ENCODE measurements at places on chromosomes 7 and 10.

GRCh38 chr7:69245646-69246045 lies 352.6 kb upstream of the AUTS2 start:
- DNase-seq: no peak

DNA sequence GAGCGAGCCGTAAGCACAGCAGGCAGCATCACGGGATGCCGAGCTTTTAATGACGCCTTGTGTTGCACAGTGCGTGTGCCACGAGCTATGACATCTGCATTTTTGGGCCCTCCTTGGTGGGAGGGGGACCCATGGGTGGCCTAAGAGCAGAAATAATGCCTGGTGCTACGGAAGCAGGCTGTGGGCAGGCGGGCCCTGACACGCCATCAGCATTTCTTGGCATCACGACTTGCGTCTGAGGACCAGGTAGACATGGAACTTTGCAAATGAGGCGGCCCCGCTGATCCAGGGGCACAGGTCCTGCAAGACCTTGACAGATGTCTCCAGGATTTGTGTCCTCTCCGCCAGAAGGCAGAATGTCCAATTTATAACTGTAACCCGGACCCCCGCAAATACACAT lies 117.8 kb upstream of the RNF32 start:
- no peak for DNase-seq

GRCh38 chr10:11337516-11337915 lies 273.9 kb downstream of the USP6NL start:
- no peak for DNase-seq

- no peak for DNase-seq
These were observed 28.2 kb downstream of the TACR2 start for GRCh38 chr10:69388488-69388887.

DNA sequence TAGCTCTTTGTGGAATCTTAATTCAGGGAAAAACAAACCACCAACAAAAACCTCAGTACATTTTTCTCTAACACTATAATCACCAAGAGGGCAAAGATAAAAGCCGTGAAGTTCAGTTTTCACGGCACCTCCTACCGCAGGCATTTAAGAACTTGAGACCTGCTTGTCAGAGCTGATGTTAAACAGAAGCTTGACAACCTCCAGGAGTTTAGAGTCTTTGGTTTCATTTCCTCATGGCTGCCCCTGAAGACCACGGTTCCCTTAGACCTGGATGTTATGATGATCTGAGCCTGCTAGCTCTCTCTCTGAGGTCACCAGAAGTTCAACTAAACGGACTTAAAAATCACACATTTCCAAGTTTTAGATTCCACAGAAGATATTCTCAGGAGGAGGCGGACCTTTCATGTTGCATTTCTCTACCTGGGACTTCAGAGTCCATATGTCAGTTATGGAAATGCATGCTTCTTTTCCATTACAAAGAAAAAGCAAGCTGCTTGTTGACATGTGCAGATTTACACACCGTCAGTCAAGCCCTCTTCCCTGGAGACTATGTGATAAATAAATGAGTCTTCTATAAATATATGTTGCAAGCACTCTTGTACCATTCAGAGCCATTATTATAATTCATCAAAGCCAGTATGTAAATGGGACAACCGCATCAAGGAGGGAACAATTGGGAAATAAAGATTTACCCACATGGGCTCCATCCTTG lies 258.0 kb downstream of the GFRA1 start:
- DNase-seq: no peak

DNA sequence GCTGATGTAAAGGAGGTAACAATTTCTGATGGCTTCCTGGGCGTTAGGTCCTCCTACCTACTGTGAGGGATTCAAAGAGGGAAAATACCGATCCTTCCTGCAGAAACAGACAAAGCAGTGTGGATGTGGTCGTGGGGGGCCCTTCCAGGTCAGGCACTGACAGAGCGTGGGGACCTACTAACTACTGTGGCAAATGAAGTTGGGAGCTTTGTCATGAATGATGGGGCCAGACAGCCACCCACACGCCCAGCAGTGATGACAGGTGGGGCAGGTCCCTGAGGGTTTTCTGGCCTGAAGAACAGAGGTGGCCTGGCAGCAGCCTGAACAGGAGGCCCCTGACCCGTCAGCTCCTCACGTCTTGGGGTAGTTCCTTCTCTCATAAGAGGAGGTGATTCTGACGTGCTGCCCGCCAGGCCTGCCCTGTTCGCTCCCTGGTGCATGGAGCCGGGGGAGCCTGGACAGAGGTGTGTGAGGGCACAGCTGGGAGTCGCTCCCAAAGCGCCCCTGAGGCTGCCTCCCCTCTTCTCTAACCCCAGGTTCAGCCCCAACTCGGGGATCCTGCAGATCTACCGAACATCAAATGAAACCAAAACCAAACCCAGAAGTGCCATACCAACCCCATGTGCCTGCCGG lies 4.2 kb downstream of the ATP6V0E2 start:
- DNase-seq: no peak

GRCh38 chr7:34177476-34177875 lies 272.1 kb downstream of the BMPER start:
- DNase-seq: no peak

- DNase-seq: no peak
These were observed 73.3 kb upstream of the NANOS1 start for GRCh38 chr10:118955951-118956801.

- no peak for DNase-seq
These were observed 54.5 kb upstream of the FAM180A start for GRCh38 chr7:135803143-135803542.

DNA sequence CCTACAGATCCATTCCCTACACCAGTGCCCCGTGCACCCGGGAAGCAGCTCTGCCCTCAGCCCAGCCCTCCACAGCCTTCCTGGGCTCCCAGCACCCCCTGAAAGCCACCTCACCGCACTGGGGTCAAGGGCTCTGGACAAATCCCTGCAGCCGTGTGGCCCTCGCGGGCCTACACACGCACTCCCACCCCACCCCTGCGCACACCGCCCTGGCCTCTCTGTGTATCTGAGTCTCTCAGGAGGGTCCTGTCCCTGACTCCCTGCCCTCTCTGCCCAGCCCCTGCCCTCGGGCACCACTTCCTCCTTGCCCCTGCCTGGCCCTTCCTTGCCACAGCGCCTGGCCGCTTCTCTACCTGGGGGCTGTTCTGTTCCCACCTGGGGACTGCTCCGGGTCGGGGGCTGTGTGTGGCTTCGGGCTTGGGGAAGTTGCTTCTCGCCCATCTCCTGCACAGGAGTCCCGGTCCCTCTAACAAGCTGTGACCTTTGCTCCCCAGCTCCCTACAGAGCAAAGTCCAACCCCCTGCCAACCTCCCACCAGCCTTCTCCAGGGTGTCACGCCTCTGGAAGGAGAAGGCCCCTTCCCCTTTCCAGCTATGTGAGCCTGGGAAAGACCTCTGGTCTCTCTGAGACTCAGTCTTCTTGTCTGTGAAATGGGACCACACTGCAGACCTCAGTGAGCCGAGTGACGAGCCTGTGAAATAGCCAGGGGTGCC lies 1.5 kb downstream of the TMEM184A start:
- no peak for DNase-seq

- no peak for DNase-seq
These were observed 81.3 kb downstream of the SEMA3A start for GRCh38 chr7:84113286-84113685.

Data from right renal cortex interstitium (tissue), 3 donors.